ENCODE measurements at places on chromosomes 2 and 18.

DNA sequence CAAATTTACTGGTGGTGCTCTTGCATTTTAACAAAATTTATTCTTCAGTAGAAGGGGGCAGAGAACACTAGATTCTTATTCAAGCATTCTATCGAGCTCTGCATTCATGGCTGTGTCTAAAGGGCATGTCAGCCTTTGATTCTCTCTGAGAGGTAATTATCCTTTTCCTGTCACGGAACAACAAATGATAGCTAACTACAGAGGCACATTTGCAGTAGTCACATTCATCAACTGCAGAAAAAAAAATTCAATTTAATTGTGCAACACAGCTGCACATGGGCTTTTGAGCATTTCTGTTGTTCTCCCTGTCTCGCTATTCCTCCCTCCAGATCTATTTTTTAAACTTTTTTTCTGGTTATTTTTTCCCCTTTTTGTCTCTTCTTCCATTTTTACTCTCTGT, 13.0 kb upstream of the DLX1 start:
- DNase-seq = no peak

DNA sequence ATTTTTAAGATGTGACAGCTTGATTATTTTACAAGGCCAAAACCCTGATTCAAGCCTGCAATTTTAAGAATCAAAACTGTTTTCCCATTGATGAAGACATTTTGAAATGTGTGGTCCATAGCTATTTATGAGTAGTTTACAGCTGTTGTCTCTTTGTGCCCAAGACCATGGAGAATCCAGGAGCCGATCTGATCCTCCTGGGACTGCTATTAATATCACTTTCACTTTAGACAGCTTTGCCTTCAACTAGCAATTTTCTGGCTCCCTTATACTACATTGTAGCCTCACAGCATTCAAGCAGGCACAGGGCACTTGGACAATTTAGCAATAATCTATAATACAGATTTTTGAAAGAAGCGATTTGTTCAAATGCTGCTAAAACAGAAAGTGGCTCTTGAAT, 172.9 kb downstream of the SLC8A1 start:
- no peak for DNase-seq

DNA sequence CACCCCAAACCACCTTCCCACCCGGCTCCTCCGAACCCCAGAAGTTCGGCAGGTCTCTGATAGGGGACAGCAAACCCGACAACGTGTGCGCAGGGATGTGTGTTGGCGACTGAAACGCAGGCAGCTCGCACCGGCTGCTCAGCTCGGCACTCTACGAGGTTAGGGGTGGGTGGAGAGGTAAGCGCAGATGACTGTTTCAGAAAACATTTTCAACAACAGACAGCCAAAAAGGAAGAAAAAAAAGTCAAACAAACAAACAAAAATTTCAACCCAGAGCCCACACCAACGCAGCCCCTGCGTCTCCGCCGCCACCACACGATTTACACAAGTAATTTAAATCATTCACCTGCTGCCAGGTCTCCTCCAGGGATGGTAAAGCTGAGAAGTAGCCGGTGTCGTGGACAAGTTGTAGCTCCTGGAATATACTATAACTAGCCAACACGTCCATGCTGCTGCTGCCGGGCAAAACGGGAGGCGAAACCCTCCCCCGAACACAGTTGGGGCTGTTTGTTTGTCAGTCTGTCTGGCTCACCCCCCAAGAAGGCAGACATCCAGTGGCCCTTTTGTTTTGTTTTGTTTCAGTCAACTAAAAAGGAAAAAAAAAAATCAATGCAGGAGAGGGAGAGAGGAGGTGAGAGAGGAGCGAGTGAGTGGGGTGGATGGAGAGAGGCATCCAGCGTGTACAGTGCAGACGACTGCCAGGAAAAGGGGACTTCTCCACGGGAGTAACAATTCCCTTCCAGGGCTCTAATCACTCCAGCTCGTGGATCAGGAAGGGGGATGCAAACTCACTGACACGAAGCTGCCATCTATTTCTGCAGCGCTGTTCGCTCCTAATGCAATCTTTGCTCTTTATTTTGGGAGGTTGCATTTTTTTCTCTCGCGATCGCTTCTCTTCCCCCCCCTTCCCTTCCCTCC, at the start of gene KLF7:
TSS of gene KLF7 (minus strand) at position 828 of the 918 bp plus-strand sequence. CDS start at position 448, 380 bp downstream.
- no peak for DNase-seq

GRCh38 chr18:60022671-60023276, 123.0 kb downstream of the PMAIP1 start:
- no peak for DNase-seq

DNA sequence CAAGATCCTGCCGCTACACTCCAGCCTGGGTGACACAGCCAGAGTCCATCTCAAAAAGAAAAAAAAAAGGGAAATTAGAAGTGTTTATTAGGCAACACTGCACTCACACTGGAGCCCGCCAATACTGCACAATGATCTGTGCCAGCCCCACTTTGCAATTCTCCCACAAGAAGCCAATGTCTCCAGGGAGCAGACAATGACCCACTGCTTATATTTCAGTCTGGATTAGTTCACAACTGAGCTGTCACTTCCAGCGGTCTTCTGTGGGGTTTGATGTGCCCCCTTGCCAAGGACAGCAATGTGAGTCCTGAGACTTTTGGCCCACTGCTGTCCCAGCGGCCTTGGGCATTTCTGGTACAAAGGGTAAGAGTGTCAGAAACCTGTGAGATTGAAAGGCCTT, 85.6 kb upstream of the PPM1B start:
- DNase-seq = no peak

- no peak for DNase-seq
Measured at GRCh38 chr18:71630696-71631095, 913.4 kb downstream of the CBLN2 start.

- DNase-seq = no peak
Measured at GRCh38 chr2:29270701-29271121, 155.5 kb downstream of the CLIP4 start.

GRCh38 chr2:217016796-217017419, 157.0 kb upstream of the TNP1 start:
- no peak for DNase-seq

DNA sequence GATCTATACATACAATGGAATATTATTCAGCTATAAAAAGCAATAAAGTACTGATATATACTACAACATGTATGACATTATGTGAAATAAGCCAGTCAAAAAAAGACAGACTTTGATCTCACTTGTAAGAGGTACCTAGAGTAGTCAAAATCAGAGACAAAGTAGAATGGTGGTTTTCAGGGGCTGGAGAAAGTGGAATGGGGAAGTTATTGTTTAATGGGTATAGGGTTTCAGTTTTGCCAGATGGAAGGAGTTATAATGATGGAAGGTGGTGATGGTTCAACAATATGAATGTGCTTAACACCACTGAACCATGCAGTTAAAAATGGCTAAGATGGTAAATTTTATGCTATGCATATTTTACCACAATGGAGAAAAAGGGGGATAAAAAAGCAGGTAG, 6.3 kb downstream of the COBLL1 start:
- DNase-seq = no peak

DNA sequence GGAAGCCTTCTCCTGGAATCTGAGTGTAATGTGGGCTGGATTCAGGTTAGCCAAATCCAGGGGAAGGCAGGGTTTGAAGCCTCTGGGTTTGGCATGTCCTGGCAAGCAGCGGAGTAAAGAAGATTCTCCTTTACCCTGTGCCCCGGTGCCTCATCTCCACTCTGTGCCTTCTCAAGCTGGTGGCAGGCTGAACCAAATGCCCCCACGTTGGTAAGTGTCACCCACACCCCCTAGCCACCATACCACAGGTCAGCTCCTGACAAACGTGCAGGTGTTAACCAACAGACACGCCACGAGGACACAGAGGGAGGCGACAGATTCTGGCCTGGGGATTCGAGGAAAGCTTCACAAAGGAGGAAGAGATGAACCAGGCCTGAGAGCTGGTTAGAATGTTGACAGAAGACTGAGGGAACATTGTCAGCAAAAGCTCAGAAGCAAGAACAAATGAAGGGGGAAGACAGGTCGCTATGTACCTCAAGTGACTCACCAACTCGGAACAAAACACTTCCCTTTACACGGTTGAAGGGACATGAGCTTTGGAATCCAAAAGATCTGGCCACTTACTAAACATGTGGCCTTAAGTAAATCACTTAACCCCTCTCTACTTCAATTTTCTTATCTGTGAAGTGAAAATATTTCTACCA, 85.2 kb upstream of the LCLAT1 start:
- no peak for DNase-seq

DNA sequence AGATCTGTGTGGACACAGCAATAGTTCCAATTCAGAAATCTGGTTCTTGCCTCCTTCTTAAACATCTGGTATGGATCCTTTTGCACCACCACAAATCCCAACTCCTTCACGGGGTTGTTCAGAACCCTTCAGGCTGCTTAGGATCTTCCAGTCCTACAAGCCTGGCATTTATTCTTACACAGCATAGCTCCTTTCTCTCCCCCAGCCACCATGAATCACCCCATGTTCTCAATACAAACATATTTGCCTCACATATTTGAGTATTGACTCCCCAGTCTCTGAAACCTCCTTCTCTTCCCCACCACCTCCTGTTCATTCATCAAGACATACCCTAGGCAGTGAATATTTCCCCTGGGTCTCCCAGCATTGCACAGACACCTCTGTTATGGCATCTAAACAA, 155.2 kb downstream of the ALK start:
- DNase-seq = no peak

DNA sequence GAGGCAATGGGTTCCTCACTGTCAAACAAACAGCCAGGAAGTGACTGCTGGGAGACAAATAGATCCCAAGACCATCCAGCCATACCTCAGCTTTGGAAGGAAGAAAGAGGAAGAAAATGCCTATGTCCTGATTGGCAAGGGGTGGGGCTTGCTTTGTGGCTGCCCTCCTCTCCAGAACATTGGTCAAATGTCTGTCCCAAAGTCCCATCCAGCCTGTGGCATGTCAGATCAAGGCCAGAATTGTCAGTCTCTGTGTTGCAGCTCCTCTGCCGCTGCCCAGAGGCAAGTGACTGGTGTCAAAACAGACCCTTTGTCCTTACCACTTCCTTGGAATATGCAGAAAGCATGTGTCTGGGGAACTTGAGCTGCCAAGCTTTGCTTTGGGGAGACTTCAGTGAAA, 63.0 kb upstream of the SMAD2 start:
- DNase-seq = no peak

DNA sequence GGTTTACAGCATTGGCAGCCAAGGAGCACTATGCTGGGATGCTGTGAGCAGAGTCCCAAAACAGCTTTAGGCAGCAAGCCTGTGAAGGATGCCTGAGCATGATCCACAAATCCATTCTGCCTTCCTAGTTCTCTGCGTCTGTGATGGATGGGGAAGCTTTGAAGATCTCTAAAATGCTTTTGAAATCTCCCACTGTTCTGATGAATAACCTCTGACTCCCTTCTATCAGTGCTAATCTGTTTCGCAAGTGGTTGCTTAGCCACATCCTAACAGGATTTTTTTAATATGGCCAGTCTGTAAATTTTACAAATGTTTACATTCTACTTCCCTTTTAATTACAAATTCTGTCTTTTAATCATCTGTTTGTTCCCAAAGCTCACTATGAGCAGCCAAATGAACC, 319.2 kb downstream of the GULP1 start:
- no peak for DNase-seq

DNA sequence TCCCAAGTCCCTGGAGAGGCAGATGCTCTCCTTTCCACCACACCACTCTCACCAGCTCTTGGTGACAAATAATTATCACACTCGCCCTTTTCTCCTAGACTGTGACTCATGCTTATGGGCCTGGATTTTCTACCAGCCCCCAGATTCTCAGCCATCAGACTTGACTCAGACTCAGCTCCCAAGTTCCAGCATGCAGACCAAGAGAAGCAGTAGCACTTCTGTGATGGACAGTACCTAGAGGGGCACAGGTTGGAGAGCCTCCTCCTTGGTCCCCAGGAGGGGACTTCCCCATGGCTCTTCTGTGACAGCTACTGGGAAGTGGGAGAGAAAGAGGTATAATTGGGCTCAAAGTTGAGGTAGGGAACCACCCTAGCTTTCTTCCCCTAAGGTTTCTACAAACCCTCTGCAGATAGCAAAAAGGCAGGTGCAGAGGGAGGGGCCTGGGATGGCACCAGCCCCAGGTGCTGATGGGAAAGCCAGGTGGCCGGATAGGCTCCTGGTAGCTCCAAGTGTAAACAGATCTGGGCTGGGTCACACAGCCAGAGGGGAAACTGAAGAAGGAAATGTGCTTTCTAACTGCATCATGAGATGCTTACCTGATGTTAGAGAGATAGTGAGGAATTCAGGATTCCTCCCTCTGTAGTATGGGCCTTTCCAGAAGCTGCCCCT, 4.1 kb downstream of the TCF23 start:
- DNase-seq = no peak

- no peak for DNase-seq
Measured at GRCh38 chr2:118850901-118851415, 3.5 kb upstream of the EN1 start.

- DNase-seq = no peak
Measured at GRCh38 chr2:25453199-25453905, 111.6 kb upstream of the DNMT3A start.

DNA sequence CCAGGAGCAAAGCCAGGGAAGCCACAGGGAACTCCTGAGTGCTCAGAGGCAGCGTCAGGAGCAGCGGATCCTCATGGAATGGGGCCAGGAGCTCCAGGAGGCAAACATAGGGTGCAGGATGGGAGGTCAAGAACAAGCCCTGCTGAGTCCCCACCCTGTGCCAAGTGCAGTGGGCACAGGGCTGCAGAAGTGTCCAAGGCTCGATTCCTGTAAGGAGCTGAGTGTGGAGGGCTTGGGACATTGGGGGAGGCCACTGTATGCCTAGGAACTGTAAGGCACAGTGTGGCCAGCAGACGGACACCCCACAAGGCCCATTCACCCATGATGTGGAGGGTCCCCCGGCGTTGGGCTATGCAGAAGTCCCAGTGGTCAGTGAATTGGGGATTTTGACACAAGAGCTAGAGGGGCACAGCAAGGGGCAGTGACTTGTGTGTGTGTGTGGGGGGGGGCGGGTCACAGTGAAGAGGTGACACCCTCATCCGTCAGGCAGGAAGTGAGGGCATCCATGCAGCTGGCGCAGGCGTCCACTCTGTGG, 55.6 kb downstream of the ACKR3 start:
- DNase-seq = no peak

- DNase-seq = no peak
Measured at GRCh38 chr2:168234407-168235085, 12.8 kb downstream of the STK39 start.

GRCh38 chr2:227766373-227766883, 20.7 kb downstream of the SCYGR8 start:
- peak; percentile 17 for DNase-seq

DNA sequence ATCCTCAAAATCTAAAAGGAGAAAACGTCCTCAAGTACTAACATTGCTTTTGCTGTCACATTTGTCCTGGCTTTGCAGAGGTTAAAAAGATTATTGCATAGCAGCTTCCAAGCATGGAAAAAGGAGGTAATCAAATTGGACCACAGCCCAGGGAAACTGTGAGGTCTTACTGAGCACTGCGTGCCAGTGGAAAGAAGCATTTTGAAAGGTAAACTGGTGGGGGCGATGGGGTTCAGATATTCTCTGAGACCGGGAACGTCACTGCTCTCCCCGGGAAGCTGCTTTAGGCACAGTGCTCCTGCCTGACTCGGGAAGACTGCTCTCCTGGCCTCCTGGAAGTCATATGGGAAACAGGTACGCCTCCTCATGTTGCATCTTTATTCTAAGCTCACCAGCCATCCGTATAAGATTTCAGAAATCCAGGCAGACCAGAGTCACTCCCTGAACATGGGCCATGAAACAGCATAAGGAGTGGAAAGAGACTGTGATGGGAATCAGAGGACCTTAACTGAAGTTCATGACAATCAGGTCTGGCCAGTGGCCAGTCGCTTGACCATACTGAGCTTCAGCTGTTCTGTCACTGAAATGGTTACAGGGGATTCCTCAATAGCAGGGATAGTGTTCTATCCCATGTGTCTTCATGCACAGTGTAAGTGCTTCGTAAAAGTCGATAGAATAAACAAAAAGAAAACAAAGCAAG, 284.1 kb downstream of the TRIB2 start:
- DNase-seq = no peak

All from Kasumi-1 (cell line).